ENCODE measurements at places on chromosomes 16 and 17. TPM values are rescaled to one million over a fixed set of nuclear protein-coding genes. Genes with fewer than 3 reads are reported as not detected.
A peak's percentile ranks its signal among the peaks of the same experiment; 100 is the strongest.

GRCh38 chr16:4319454-4320421, 3.9 kb downstream of the GLIS2 start:
- peak; percentile 70 for DNase-seq

GRCh38 chr17:45836047-45837044, 8.3 kb upstream of the SPPL2C start:
- no peak for DNase-seq

DNA sequence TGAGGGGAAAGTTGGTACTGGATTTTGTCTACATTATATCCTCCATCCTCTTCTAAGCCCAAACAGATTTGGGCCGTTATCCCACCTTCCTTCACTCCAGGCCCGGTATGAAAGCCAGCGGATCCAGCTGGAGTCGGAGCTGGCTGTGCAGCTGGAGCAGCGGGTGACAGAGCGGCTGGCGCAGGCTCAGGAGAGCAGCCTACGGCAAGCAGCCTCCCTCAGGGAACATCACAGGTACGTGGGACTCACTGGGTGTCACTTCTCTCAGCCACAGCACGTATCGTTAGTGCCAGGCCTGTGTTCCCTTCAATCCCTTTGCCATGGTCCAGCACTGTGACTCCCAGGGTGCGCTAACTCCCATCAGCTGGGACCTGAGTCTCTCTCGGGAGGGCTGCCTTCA, 11.3 kb downstream of the CNTROB start:
- DNase-seq: no peak

GRCh38 chr17:37089956-37090355, 141.2 kb downstream of the AATF start:
- peak; percentile 63 for DNase-seq

- peak; percentile 24 for DNase-seq
These were observed 10.1 kb downstream of the KSR1 start for GRCh38 chr17:27466376-27466742.

- DNase-seq: no peak
These were observed 1.3 kb downstream of the DHX58 start for GRCh38 chr17:42111265-42111636.

Gene KIF19
- 1.6 TPM for total RNA-seq

All from muscle of leg (tissue), 16 donors.